ENCODE measurements at places on chromosomes 5 and 9.

DNA sequence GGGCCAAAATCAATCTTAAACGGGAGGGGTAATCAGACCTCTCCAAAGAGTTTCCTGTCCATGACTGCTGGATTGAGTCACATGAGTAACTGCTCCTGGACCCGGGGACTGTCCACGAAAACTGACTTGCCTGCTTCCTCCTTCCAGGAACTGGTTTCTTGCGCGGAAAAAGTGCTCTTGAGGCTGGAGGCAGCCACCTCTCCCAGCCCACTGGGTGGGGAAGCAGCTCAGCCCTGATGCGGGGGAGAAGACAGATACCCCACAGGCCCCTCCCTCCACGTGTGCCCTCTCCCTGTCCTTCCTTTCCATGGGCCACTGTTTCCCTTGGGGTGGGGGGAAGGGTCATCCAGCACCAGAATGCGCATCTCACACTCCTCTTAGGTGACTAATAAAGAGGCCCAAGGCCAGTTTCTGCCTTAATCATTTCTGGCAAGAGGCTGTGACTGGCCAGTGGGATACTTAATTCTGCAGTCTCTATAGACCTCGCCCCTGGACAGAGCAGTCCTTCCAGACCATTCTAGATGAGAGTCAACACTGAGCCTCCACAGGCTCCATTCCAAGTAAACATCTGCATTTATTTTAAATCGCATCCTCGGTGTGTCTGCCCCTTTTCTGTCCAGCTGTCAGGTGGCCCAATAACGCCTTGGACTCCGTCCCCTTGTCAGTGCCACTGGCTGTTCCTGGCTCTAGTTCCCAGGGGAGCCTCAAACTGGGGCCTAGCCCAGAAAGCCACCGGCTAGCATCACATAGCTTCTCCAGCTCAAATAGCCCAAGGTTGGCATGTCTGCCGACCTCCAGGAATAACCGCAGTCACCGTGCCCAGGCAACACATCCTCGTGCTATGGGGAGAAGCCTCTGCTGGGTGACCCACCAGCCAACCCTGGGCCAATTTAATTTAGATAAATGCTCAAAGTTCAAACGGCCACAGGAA is 12.0 kb downstream of the REXO4 start:
- no peak for DNase-seq

DNA sequence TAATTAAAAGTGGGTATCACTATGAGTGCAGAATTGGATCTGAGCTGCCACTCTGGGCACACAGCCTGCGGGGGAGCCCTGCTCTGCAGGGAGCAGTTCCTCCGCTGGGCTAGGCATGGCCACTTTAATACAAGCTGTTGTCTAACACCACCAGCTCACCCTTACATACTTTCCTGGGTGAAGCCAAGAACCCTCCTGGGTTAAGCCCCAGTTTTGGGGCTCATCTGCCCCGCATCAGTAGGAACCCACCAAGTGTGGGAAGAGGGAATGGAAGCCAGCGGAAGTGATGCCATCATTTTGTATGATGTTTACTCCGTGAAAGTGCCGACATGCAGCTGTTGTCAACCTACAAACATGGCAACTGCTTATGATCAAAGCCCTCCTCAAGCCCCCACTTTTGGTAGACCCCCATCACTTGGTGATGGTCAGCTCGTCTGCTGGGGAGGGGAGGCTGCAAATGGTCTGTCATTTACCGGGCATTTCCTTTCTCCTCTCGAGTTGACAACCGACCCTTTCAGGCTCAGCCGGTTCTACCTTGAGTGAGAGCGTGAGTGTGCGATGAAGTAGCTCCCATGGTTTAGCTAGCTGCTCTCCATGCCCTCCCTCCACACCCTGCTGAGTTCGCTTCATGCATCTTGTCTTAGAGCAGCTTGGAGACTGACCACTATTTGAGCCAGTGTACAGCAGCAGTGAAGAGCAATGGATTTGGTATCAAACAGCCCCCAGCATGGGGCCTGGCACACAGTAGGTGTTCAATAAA is 95.3 kb upstream of the IER5L start:
- no peak for DNase-seq

DNA sequence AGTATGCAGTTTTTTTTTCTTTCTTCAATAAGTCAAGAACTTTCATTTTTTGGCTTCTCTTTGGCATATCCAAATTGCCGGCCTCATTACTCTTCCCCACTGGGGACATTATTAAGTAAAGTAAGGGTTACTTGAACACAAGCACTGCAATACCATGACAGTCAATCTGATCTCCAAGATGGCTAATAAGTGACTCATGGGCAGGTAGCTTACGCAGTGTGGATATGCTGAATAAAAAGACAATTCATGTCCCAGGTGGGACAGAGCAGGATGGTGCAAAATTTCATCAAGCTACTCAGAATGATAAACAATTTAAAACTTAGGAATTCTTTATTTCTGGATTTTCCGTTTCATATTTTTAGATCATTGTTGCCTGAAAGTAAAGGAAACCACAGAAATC is 671.8 kb downstream of the ACTL7B start:
- DNase-seq = no peak

- no peak for DNase-seq
Measured at GRCh38 chr5:144979516-144980264, 809.0 kb downstream of the KCTD16 start.

- no peak for DNase-seq
Measured at GRCh38 chr5:7146886-7147285, 249.1 kb upstream of the ADCY2 start.

DNA sequence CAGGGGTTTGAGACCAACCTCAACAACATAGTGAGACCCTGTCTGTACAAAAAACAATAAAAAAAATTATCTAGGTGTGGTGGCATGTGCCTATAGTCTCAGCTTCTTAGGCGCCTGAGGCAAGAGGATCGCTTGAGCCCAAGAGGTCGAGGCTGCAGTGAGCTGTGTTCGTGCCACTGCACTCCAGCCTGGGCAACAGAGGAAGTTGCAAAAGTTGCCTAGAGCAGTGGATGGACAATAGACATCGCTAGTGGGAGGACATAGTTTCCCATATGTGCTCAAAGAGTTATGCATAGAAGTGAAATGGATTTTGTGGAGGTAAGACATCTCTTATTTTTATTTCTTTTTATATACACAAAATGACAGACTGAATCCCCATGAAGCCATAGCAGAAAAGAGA is 19.0 kb downstream of the HNRNPK start:
- no peak for DNase-seq

DNA sequence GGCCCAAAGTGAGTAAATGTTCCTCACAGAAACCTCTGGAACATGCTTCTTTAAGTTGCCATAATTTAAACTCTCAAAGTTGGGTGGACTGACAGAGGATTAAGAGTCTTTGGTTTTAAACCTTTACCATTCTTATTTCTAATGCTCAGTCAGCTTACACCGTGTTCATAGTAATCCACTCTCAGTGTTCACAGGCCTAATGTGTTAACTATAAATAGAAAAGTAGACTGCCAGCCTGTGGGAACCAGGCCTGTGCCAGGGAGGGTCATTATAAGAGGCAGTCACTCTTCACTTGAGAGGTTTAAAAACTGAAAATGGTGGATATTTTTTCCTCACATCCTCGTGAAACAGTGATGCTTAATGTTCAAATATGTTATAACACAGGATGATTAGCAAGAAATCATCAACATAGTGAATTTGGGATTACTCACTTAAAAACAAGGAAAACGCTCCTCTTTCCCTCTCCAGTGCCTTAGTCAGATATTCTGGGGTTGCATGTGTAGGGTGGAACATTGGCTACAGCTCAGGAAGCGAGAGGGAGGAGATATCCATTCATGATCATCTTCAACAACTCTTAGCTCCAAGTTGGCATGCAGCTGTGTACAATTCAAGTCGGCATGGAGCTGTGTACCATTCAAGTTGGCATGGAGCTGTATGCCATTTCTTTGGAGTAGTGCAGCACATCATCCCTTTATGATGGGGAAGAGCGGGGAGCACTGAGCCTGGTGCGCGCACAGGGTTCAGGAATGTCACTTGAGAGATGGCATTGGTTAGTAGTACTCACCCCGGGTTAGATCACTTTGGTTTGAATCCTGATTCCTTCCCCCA is 65.8 kb downstream of the KIAA1958 start:
- no peak for DNase-seq

GRCh38 chr5:174197929-174198328 is 152.4 kb downstream of the NSG2 start:
- no peak for DNase-seq

- DNase-seq = no peak
Measured at GRCh38 chr5:100584069-100584468, 48.9 kb downstream of the FAM174A start.

DNA sequence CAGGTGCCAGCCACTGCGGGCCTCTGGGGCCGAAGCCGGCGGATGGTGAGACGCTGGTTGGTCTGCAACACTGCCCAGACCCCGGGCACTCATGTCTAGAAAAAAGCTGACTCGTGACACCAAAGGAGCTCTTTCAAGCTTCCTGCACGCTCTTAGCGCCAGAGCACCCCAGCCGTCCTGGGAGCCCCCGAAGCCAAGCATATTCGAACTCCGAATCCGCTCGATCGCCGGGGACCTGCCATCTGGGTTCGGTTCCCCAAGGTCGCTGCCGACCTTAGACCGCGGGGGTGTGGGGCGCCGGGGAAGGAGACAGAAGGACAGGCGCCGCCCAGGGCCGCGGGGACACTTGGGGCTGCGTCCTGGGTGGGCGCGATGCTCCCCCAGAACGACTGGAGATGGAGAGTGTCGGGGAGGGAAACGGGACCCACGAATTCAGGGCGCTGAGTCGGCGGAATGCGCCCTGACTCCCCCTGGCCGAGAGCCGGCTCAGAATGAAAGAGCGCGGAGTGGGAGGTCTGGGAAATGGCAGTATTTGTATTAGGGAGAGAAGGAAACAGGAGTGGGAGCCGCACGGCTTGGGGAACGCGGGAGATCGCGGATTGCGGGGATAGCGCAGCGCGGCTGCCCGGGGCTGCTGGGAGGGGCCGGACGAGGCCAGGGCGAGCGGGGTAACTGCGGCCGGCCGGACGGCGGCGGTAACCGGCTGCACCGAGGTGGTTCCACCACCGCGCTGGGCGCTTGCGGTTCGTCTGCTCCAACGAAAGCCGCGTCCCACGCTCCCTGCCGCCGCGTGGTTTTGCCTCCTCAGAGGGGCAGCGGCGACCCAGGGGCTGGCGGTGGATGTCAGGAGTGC is 20.1 kb upstream of the MARCHF6 start:
- peak; percentile 52 for DNase-seq

- no peak for DNase-seq
Measured at GRCh38 chr5:132661231-132662003, 3.4 kb downstream of the IL13 start.

GRCh38 chr5:75202935-75203334 is 33.7 kb downstream of the ANKRD31 start:
- DNase-seq = no peak

DNA sequence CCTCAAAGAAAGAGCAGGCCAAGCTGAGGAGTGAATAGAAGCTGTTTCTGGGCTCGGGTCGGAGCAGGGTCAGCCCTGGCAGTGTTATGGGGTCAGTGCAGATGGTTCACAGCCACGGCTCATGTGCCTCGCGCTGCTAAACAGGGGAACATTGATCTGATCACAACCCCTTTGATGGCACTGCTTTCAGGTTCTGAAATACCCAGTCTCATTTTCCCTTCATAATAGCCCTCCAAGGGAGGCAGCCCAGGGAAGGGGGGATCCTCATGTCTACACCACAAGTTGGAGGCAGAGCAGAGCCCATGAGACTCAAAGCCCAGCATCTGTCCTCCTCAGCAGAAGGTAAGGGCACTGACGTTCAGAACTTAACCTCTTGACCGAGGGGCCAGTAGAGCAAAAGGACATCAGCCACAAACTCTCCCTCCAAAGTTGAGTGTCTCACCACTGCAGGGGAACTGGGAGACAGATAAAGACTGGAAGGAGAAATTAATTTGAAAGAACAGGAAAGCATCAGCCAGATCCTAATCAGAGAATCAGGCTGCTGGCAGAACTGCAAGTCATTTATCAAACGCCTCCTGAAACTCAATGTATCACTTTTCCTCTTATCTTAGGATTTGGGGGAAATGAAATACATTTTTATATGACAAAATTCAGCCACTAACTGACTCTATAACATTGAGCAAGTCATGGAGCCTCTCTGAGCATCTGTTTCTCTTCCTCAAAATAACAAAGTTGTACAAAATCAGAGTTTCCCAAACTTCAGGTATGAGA is 110.6 kb downstream of the SH3TC2 start:
- DNase-seq = no peak

- DNase-seq = no peak
Measured at GRCh38 chr9:15349892-15350761, 43.1 kb upstream of the TTC39B start.

GRCh38 chr9:132516911-132517310 is 65.5 kb upstream of the BARHL1 start:
- DNase-seq = no peak

DNA sequence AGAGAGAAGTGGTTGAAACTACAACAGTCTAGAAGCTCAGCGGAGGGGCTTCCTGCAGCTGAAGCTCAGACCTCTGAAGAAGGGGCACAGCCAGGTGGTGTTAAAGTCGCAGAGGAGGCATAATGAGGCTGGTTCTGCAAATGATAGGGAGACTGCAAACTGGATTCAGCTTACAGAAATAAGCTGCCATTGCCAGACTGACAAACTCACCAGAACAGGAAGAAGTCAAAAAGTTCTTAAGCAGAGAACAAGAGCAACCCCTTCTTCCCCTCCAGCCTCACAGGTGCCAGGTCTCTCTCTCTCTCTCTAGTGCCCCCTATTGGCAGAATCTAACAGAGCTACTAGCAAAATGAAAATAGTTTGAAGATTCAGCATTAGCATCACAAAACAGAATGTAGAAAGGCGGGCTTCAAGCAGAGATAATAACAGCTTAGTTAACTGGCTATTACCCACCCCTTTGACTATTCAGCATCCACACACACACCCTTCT is 76.7 kb downstream of the GRAMD2B start:
- DNase-seq = no peak

All from caudate nucleus (tissue), 63 donors.